DMS79 (cell line): ENCODE measurements at places on chromosomes 7 and 10.

DNA sequence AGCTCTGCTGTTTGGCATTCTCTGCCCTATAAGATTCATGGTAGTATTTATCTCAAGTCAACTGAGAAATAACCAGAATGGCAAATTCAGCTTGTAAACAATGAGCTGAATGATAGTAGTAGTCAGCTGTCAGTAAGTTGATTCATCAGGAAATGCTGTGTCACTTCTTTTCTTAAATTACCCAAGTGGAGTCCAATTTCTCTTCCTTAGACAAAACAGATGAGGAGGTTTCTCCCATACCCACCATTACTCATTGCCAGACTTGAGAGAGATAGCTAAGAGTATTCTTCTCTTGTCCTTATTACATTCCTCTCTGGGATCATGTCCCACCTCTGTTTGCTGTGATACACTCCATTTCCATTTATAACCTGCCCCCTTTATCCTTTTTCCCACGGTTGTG, 159.8 kb upstream of the STEAP1 start:
- DNase-seq = no peak

DNA sequence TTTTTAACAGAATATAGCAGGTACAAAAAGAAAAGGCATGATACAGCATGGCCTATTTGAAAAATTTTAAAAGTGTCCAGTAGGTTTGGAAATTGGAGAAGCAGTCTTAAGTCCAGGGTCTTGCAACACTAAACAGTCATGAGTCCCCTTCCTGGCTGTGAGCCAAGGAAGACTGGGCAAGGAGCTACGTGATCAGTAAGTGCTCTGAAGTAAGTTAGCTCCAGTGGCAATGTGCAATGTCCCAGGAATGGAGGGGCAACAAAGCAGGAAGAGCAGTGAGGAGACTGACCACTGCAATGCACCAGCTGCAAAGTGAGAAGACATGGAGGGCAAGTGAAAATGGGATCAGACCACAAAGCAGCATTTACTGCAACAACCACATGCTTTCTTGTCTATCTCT, 72.9 kb upstream of the GRID1 start:
- no peak for DNase-seq

GRCh38 chr10:92156874-92157773, 133.8 kb downstream of the CPEB3 start:
- DNase-seq = no peak

- DNase-seq = no peak
Observed at GRCh38 chr10:11288302-11288701, 270.6 kb downstream of the CELF2 start.
